ENCODE measurements at places on chromosomes 1 and 21.

GRCh38 chr1:93489756-93490155 lies 41.8 kb downstream of the FNBP1L start:
- no peak for DNase-seq

DNA sequence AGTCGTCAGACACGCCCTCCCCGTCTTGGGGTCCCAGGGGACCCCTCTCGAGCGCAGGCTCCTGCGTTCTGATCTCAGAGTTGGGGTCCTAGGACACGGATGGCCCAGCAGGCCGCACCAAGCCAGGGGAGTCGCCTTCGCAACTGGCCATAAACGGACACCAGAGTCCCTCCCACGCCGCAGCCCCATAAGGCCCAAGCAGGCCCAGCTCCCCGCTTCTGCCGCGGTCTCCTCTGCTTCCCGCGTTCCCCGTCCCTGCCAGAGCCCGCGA lies 633 bp downstream of the DMRTA2 start:
- DNase-seq = no peak

DNA sequence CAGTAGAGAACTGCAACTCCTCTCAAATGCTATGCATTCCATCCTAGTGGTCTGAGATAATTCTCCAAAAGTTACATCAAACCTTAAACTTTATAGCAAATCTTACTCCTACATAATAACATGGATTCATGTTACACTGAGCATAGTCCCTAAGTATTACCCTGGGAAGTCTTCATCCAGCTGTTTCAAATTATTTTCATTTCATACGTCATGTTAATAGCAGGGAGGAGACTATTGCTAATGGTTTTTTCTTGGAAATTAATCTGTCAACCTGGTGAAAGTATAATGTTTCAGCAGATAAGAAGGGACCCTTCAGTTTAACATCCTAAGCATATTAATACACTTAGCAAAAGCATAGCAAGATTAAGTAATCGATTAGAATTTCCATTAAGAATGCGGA lies 318.1 kb downstream of the USP25 start:
- DNase-seq = no peak

DNA sequence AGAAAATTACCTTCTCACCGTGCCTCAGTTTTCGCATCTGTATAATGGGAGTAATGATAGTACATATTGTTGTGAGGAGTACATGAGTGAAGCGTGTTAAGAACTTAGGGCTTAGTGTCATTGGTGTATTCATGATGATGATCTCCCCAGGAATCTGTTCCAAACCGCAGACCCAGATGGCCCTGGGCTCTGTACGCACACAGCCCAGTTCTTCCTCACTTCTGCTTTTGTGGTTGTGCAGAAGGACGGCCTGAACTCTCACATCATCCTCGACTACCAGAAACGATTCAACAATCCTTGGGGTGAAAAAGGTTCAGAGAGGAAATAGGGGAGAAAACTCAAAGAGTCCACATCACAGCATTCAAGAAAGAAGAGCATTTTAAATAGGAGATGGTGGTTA lies 323.0 kb downstream of the CAMTA1 start:
- DNase-seq = no peak

DNA sequence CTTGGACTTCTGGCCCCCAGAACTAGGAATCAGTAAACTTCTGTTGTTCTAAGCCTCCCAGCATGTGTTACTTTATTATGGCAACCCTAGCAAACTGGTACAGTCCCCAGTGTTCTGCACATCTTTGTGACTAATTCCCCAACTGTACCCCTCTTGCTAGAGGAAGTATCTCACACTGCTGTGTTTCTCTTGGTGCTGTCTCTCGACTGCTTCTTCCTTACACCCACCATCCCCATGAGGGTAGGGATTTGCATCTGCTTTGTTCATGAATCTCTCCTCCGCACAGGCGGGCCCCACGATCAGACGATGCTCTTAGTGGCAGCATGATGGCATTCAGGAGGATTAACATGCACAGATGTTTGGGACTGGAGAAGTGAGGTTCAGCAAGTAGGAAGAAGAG lies 46.7 kb downstream of the CLIC6 start:
- no peak for DNase-seq

DNA sequence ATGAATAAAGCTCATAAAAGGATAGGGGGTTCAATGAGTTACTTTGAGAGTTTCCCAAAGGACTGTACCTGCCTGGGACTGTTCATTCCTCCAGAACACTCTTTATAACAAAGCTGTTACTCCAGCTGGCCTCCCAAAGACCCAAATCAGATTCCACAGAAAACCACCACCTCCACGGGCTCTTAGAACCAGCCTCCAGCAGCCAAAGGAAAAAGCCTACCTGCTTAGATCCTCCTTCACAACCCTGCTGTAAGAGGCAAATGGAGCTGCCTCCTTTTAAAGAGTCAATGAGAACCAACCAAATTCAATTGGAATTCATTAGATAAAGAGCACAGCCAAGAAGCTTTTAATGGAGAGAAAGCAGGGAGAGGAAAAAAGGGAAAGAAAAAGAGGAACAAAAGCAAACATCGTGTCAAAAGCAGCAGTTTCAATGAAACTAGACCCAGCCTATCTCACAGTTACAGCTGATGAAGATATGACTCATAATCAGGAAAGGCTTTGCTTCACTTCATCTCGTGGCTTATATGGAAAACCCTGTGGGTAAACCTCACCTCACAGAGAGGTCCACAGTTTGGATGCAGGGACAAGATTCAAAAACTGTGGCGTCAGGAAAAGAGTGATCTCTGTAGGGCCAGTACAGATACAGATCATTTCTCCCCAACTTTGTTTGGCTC lies 27.8 kb upstream of the FMO4 start:
- DNase-seq = no peak
